Heart left ventricle (tissue), 16 donors: ENCODE measurements at places on chromosomes 6 and 20. TPM values are rescaled to one million over a fixed set of nuclear protein-coding genes. Genes with fewer than 3 reads are reported as not detected.

GLYATL3 gene
- total RNA-seq: not detected

- DNase-seq: no peak
Observed at GRCh38 chr6:95099410-95099809, 477.9 kb upstream of the MANEA start.

- DNase-seq: no peak
Observed at GRCh38 chr6:68427630-68428029, 207.5 kb upstream of the ADGRB3 start.

DNA sequence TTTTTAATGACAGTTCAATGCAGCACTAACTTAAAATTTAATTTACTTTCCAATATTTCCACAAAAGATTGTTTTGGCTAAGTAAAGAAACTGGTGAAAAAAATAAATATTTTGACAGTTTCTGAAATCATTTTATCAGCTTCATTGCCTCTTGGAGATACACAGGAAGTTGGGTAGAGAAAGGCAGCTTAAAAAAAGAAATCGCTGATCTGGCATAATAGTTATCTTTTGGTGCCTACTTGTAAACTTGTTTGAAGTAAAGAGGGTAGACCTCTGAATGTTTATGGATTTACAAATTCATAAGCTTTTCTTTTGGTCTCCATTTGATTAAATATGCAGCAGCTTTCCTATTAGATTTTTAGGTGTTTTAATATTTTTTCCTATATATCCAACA lies 103.4 kb downstream of the RTN4IP1 start:
- DNase-seq: no peak

DNA sequence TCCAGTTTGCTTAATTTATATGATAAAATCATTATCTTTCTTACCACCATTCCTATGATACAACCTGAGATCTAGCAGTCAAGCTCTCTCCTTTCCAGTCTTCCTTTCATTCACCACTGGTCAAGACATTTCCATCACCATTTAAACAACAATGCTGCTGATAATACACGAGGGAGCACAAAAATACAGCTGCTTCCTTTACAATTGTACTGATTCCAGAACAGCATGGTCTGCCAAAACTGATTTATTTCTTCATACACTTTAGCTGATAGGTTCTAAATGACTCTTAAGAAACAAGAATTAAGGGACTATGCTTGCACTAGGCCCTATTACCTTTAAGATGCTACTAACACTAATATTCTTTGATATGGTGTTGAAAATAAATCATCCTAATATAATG lies 65.0 kb downstream of the EPM2A start:
- no peak for DNase-seq

SLC35F1 gene
- total RNA-seq: 11.6 TPM

DNA sequence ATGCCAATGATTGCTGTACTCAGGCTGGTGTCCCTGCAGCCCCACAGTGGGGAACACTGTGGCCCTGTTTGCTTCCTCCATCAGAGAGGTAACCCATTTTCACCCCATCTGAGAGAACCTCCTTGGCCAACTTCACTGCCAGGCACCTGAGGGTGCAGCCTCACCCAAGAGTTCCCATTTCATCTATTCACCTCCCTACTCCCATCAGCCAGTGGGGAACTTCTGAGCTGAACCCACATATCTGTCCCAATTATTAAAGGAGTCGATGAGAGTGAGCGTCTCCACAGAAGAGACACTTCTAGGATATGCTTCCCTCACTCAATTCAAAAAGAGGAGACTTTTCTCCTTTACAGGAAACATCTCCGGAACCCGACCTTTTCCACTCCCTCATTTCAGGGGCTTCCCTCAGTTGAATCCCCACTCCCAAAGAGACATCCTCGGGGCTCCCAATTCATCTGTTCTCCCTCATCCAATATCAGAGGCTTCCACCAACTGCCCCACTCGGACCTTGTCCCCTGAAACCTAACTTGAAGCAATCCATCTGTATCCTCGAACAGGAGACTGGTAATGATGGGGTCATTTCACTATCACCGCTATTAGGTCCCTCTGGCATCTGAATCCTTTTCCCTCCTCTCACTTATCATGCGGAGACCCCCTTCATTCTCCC lies 988 bp downstream of the UBE2V1 start:
- no peak for DNase-seq

GRCh38 chr6:37940074-37940847 lies 120.7 kb downstream of the ZFAND3 start:
- DNase-seq: peak; percentile 51

DNA sequence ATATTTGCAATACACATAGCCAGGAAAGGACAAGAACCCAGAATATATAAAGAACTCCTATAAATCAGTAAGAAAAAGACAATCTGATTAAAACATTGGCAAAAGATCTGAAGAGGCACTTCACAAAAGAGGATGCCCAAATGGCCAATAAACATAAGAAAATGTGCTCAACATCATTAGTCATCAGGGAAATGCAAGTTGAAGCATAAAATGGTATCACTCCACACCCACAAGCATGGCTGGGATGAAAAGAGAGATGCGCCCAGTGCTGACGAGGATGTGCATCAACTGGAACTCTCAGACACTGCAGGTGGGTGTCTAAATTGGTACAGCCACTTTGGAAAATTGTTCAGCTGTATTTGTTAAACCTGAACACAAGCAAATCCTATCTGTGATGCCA lies 42.4 kb upstream of the MLN start:
- no peak for DNase-seq

DNA sequence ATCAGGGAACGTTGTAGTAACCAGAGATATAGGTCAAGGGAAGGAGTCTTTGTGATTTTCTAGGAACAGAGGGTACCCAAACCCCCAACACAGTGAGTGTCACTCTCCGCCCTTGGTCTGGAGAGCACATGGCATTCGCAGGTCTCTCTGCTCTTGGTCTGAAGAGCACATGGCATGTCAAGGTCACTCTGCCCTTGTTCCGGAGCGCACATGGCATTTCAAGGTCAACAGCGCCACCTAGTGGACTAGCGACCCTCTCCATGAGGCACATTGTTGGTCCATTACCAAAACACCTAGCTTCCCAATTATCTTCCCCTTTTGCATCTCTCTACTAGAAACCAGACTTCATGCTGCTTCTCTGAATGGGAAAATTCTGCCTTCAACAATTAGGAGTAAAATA lies 260.0 kb downstream of the C6orf118 start:
- no peak for DNase-seq

MATN4 gene
- total RNA-seq: not detected

- no peak for DNase-seq
Observed at GRCh38 chr6:43974643-43975230, 152.5 kb downstream of the MRPL14 start.

CCDC170 gene
- total RNA-seq: 0.20 TPM

TLDC2 gene
- not detected for total RNA-seq

DNA sequence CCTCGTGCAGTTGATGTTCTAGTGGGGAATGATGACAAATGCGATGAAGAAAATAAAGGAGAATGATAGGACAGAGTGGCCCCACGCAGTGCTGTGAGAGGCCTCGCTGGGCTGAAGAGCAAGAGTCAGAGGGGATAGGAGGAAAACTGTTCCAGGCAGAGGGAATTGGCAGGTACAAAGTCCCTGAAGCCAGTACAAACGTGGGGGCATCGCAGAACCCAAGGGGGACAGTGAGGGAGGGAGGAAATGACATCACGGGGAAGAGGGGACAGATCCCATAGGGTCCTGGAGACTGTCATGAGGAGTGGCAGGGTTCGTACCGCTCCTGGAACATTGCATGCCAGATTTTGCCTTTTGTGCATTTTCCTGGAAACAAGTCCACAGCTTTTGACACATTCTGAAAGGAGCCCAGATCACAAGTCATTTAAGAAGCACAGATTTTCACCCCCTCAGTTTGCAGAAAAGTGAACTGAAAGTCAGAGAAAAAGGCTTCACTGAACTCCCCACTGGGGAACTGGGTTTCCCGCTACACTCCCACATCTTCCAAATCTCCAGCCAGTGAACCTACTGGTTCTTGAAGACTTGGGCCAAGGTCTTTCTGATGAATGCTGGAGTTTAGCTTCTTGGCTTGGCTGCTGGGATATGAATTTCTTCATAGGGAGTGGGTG lies 77.0 kb downstream of the SULF2 start:
- no peak for DNase-seq

TTK gene
- total RNA-seq: 0.17 TPM

HTR1B gene
- total RNA-seq: not detected

DNA sequence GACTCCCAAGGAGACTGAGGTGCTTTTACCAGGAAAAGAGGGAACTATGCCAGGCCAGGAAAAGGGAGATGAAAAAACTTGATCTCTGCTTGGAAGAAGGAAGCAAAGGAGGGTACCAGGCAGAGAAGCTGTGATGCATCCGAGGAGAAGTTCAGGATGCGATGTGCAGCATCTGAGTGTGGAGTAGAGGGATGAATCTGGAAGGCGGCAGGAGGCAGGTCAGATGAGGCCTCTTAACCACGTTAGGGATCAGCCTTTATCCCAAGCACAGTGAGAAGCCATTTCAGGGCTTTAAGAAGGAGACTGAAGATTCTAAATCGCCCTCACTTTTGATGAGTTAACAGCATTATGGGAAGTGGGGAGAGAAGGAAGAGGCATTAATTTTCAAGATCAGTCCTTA lies 44.9 kb upstream of the EYA2 start:
- DNase-seq: no peak

- no peak for DNase-seq
Observed at GRCh38 chr6:16832721-16833120, 71.5 kb upstream of the ATXN1 start.

DNA sequence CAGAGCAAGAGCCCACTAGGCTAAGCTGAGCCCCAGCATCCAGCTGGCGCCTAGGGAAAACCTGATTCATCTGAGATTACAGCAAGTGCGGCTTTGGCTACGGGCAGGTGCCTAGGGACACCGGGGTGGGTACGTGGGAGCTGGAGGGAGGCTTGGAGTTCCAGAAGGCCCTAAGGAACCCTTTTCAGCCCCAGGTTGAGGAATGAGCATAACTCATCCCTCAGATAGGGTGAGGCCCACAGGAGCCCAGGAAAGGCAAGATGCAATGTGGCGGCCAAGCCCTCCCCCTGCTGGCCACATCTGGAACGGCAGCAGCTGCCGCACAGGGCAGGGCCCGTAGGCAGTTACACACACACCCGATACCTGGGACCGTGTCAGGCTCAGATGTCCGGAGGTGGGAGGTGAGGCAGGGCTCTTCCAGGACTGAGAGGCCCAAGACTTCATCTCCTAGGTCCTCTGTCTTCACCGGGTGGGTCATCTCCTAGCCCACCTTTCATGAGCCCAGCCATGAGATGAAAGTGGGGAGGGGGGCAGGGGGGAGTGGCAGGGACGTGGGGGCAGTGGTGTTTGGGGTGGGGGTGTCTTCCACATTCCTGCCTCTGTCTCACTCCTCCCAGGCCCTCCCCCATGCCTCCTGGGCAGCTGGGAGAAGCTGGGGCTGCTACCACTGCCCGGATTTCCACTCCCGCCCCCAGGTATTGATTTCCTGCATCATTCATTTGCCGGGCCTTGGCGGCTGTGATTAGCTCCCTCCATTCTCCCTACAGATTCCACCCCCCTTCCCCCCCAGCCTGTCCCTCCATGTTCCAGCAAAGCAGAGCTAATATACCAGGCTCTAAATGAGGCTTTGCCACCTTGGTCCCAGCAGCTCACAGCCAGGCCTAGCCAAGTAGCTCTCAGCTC lies 5.5 kb downstream of the MDGA1 start:
- DNase-seq: peak; percentile 62

CBLN4 gene
- not detected for total RNA-seq

DNA sequence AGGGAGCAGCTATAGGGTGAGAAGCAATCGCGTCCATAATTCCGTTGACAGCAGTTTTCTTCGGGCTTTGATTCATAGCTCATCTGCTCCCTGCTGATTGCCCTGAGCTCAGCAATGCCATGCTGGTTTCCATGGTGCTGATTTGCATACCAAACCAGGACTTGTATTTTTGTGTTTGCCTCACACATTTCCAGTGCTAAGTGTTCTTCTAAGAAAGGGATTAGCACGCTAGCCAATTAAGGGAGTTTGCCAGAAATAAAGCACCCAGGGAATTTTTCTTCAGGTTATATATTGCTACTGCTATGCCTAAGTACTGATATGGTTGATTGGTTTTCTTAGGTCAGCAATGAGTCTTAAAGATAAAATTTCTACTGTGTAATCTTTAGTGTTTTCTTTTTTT lies 177.6 kb downstream of the PLCB1 start:
- DNase-seq: no peak

DNA sequence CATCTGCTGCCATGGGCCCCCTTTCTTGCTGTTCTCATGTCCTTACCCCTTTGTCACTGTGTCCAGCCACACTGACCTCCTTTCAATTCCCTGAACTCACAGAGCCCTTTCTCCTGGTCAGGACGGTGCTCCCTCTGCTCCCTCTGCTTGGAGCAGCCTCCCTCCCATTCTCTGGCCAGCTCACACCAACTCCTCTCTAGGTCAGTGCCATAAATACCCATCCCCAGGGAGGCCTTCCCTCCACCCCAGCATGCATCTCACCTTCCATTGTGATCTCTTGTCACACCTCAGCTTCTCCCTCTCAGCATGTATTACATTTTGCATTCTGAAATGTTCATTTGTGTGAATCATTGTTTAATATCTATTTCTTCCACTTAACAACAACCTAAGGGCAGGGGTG lies 86.4 kb upstream of the PRND start:
- no peak for DNase-seq

DNA sequence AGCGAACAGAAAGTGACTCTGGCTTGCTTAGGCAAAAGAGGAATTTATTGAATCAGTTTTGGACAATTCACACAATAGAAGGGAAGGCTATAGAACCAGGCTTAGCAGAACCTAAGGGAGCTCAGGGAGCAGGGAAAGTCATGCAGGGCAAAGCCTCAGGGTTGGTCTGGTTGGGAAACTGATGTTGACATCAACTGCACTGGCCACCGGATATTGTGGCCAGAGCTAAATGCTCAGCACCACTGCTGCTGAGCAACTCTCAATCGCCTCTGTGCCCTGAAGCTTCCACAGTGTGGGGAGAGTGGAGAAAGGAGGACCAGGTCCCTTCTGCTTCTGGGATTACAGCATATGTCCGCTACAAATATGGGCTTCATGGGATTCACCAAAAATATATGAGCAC lies 93.3 kb upstream of the GCM1 start:
- DNase-seq: peak; percentile 33

DNA sequence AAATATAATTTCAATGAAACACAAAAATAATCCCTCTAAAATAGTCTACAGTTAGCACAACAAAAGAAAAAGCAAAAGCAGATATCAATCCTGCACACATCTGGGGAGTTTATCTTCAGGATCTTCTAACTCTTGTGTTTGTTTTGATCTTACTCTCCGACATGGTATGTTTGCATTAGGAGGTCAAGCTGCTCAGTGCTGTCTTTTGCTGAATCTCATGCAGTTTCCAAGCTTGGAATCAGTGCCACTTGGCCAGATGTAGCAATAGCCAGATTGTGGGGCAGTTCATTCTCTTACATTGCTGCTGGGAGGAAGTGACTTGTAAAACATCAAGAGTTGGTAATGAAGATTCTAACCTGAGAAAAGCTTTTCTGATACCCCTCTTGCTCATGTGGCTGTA lies 29.5 kb downstream of the RIOK1 start:
- no peak for DNase-seq

- no peak for DNase-seq
Observed at GRCh38 chr20:48862279-48862678, 34.5 kb upstream of the PREX1 start.

DNA sequence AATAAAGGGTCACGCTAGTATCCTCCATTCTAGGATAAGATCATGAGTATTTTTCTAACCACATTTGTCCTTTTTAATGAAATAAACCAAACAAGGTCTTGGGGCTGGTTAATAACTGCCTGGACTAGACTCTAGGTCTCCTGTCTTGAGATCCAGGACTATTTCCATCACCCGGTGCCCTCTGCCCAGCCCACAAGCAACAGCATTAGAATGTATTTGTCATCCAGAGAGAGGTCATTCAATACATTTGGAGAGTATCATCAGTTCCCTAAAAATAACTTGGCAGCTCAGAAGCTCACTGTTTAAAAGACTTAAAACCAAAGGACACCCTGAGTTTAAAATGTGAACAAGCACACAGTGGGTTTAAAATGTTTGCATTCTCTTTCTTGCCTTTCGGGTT lies 4.4 kb upstream of the RBM24 start:
- DNase-seq: no peak
